Stimulated activated CD8-positive, alpha-beta memory T cell treated with anti-CD3 and anti-CD28 coated beads, Interleukin-2, amount 100 ng/mL, for 1 hour (primary cell): ENCODE measurements at places on chromosomes 6 and 20.
A peak's percentile ranks its signal among the peaks of the same experiment; 100 is the strongest.

DNA sequence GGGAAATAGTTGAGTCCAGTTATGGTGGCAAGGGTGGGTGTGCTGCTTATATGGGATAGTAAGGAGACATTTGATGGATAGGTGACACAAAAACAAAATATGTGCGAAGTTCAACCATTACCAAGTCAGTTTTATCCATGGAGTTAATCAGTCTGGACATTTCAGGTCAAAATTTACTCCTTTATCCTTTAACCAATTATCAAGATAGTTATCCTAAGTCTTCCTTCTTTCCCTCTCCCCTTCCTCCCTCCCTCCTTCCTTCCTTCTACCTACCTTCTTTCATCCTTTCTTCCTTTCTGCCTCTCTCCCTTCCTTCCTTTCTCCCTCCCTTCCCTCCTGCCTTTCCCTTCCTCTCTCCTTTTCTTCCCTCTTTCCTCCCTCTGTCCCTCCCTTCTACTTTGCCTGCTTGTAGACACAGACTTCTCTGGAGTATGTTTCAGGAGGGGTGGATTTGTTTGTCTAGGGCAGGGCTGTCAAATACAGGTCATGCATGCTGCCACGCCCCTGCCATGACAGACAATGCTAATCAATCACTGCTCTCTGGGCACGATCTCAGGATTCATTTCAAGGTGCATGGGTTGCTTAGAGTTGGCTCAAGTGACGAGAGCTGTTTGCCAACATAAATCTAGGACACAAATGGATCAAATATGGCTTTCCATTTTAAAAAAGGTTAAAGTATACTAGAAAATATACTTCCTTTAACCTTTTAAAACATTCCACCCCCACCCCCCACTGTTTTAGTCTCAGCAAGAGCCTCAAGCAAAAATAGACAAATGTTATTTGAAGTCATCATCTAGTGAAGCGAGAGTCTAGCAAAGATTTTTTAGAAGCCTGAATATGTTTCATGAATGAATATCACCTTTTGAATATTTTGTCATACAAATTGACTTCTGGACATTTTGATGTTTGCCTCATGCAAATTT, 281.6 kb upstream of the CITED2 start:
- no peak for DNase-seq

GRCh38 chr20:54123587-54124180, 50.1 kb downstream of the CYP24A1 start:
- no peak for DNase-seq

- DNase-seq, result no peak
Observed at GRCh38 chr6:33906439-33906838, 102.6 kb upstream of the MLN start.

DNA sequence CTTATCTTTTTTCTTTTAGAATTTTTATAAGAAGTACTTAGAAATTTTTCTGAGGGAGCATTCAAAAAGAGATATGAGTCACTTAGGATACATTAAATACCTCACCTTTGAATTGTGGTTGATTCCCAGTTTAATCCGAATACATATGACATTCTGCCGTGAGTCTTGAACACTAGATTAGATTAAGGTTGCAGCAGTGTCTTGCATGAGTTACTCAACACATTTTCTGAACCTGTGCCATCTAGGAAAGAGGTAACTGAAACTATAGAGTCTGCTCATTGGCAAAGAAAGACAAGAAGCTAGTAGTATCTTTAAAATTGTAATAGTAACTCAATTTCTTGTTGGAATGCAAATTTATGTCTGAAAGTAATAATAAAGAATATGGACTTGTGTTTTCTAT, 14.9 kb downstream of the PEX3 start:
- DNase-seq, result no peak

- no peak for DNase-seq
Observed at GRCh38 chr6:94859924-94860323, 717.4 kb upstream of the MANEA start.

DNA sequence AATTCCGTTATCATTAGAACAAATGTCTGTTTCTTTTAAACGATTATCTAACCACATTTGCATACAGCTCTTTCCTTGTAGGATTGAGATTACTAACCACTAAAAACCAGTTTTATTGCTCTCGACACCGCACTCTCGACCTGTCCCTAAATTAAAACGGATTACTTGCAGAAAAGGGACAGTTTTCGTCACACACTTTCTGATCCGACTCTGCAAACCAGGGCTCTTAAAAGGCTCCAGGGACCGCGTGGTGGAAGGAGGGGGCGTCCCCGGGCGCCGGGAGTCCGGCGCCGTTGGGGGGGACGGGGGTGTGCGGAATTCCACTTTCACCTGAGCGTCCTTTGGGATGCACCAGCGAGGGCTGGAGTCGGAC, 731 bp downstream of the MAK start:
- DNase-seq, result no peak

DNA sequence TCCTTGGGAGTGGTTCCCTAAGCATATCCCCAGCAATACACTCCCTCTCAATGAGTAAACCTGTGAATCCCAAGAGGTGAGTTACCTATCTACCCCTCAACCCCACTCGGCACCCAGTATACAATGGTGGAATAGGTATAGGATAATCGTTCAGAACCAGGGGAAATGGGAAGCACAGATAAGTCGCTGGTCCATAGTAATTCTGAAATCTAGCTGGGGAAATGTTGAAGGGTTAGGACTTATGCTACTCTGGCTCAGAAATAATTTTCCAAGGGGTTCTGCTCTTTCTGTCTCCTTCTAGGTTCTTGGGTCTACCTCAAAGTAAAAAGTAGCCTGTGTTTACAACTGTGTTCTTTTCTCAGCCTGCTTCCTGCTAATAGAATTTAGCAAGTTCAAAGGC, 62.3 kb upstream of the NNAT start:
- DNase-seq, result no peak

GRCh38 chr6:169932491-169932890, 181.1 kb downstream of the ERMARD start:
- DNase-seq, result no peak

- no peak for DNase-seq
Observed at GRCh38 chr6:118494091-118494490, 54.0 kb upstream of the PLN start.

DNA sequence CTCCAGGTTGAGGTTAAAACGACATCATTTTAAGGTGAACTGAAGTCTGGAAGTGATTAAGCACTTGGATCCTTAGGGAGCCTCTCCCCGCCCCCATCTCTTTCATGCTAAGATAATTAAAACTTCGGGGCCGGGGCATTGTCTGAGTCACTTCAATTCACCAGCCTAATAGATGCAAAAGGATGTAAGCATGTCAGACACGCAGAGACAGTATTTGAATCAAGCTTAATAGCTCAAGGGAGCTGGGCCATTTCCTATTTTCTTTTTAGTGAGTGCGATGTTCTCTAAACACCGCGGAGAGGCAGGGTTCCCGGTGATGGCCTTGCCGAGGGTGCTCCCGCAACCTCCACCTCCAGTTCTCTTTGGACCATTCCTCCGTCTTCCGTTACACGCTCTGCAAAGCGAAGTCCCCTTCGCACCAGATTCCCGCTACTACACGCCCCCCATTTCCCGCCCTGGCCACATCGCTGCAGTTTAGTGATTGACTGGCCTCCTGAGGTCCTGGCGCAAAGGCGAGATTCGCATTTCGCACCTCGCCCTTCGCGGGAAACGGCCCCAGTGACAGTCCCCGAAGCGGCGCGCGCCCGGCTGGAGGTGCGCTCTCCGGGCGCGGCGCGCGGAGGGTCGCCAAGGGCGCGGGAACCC, 516 bp upstream of the IRF4 start:
- no peak for DNase-seq

- DNase-seq, result no peak
Observed at GRCh38 chr20:57716901-57717300, 7.1 kb upstream of the PMEPA1 start.

DNA sequence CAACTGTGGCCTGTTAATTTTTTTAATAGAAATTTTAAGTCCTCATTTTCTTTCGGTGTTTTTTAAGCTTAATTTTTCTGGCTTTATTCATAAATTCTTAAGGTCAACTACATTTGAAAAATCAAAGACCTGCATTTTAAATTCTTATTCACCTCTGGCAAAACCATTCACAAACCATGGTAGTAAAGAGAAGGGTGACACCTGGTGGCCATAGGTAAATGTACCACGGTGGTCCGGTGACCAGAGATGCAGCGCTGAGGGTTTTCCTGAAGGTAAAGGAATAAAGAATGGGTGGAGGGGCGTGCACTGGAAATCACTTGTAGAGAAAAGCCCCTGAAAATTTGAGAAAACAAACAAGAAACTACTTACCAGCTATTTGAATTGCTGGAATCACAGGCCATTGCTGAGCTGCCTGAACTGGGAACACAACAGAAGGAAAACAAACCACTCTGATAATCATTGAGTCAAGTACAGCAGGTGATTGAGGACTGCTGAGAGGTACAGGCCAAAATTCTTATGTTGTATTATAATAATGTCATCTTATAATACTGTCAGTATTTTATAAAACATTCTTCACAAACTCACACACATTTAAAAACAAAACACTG, 10.1 kb downstream of the HFE start:
- peak; percentile 41 for DNase-seq

DNA sequence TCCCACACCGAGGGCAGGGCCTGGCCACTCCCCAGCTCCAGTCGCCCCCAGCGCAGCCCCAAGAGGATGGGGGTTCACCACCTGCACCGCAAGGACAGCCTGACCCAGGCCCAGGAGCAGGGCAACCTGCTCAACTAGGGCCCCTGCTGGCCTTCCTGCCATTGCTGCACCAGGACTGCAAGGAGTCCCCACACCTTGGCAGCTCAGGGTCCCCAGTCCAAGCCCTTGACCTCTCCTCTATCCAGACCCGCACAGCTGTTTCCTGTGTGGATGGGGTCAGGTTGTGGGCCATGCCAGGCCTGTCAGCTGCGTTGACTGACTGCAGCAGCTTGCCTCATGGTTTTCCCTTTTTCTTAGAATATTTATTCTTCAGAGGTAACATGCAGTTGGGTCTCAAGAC, 4.4 kb downstream of the LRRC73 start:
- no peak for DNase-seq

GRCh38 chr20:15475483-15475882, 1097.8 kb downstream of the KIF16B start:
- no peak for DNase-seq

DNA sequence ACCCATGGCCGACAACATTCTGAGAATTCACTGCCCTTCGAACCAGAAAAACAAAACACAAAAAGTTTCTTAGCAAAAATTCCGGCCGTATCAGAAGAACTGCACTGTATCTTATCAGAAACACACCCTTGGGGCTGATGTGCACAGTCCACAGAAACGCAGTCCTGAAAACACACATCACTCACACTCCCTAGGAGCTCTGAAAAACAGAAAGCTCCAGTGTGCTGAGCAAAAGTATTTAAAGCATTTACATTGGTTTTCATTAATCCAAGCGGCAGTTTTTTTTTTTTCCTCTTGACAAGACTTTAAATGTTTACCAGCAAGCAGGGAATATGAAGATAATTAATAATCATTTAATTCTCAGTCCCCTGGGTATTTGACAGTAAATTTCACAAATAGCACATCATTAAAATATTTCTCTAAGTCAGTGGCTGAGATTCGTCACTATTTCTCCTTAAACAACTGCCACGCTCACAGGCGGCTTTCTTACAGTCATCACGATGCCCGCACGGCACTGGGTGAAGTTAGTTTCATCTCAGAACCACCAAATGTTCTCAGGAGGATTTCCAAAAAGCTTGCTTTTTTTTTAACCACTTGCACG, 13.3 kb downstream of the NFATC2 start:
- DNase-seq, result no peak

GRCh38 chr6:128500014-128500413, 20.4 kb downstream of the PTPRK start:
- DNase-seq, result no peak

GRCh38 chr20:20173254-20173653, 120.9 kb downstream of the CFAP61 start:
- DNase-seq, result no peak

DNA sequence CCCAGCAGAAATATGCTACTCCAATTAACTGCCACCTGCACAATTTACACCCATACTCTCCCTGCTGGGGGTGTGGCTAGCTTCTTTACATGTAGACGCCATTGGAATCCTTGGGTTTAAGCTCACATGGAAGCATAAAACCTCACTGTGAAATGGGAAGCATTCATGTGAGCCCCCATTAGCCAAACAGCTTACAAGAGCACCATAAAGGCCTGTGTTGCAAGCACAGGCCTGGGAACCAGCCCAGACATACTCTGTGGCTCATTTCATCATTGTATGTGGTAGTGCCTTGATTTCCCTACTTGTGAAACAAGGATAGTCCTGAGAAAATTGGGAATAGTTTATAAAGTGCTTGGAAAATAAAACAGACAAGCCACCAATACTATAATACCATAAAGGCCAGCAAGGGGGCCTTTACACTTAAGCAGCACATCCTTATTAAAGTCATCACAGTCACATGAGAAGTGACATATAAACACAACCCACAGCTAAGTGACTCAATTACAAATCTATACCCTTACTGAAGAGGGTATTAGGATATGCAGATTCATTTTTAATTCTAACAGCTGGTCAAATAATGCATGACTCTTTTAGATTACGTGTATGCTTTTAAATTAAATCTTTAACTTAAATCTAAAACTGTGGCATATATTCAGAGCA, 6.8 kb downstream of the ADNP start:
- DNase-seq, result no peak

DNA sequence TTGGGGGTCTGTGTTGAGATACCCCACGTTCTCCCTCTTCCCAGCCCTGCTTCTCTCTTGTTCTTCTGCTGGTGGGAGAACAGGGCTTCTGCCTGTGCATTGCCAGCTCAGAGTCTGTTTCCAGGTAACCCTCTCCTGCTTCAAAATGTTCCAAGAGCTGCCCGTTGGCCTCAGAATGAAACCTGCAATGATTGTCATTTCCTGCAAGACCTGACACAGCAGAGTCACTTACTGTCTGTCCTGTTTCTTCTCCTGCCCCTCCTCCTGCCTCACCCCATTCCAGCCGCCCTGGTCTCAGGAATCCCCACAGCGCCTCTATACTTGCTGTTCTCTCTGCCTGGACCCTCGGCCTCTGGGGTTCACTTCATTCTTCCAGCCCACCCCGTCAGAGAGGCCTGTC, 81.4 kb upstream of the ARID1B start:
- no peak for DNase-seq

DNA sequence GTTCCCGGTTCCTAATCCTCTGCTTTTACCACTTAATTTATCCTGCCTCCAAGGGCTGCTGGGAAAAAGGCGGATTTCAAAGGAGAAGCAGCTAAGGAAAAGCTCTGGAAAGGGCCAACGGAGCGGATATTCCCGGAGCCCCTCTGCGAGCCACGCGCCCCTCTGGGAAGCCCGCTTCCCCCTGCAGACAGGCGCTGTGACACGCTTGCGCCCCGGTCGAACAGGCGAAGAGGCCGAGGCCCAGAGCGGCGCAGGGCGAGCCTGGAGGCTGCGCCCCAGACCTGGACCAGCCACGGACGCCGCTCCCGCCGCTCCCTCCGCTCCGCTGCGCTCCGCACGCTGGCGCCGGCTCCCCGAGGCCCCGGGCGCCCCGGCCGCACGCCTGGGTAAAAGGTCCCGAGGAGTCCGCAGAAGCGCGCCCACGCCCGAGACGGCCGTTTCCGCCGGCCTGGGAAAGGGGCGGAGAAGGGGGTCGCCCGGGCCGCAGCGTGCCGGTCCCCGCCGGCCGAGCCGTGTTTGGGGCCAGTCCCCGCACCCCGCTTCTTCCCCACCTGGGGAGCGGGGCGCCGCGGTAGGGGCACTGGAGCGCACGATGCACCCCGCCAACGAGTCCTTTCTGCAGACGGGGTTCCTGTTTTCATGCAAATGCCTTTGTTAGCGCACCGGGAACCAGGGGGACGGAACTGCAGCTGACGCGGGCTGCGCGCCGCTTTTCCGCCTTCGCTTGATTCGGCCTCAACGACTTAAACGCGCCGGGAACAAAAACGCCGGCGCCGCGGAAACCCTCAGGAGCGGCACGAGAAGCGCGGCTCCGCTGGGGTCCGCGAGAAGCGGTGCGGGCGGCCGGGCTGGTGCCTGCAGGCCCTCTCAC, 91.9 kb upstream of the SIRPA start:
- no peak for DNase-seq
